ENCODE measurements at places on chromosomes 2 and 18.

GRCh38 chr2:176149481-176149938 lies 1.8 kb upstream of the HOXD4 start:
- no peak for DNase-seq

DNA sequence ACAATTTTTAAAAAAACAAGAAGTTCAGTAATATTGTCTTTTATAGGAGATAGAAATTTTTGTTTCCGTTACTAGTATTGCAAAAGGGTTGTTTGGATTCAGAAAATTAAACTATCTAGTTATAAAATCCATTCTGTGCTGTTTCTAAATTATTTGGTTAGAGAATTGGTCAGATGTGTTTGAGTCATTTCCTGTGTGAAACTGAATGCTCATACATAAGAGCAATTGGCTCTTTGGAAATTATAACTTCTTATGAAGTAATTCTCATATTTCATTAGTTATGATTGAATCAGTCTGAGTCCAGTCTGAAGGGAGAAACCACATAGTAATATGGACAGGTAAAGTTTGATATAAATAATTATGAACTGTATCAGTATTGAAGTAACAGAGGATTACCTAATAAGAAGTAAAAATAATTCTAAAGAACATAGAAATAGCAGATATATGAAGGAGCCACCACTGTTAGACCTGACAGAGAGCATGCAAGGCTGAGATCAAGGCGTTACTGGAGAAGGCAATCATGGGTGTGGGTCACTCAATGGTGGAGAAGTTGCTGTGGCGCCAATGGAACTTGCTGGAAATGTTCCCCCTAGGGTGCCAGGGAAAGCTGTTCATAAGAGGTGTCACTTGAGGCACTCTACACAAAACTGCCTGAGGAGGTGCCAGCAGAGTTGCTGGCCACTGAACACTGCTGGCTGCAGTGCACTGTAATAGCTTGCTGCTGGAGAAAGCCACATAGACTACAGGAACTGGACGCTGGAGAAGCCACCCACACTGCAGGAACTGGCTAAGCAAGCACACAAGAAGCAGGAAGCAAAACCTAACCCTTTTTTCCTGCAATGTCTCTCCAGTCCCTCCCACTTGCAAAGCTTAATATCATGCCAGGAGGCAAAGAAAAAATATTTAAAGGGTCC lies 18.0 kb upstream of the FAP start:
- DNase-seq, result peak; percentile 67

GRCh38 chr2:208984376-208985090 lies 439.3 kb upstream of the MAP2 start:
- DNase-seq, result no peak

GRCh38 chr2:204140246-204140645 lies 203.7 kb downstream of the ICOS start:
- no peak for DNase-seq

DNA sequence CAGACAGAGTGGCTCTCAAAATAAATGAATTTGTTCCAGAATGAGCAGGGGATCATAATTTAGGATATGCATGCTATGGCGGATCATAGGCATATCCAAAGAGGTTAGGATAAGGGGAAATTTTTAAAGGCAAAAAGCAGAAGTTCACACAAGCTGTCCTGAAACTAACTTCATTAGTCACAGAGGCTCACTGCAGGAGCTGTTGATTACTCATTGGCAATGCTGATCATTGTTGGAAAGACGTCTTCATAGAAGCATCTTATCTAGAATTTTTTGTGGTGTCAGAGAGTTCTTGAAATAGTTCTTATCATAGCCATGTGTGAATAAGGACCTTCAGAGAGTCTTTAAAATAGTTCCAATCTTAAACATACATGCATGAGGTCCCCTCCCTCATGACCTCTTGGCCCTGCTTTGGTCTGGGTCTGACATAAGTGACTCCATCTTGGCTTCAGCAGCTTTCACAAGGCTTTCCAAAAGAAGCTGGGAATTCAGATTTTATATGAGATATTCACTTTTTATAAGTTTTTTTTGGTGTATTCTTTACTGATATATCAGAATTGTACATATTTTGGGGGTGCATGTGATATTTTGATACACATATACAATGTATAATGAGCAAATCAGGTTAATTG lies 7.5 kb upstream of the CCDC195 start:
- DNase-seq, result no peak

GRCh38 chr18:32280188-32280783 lies 90.4 kb downstream of the MEP1B start:
- no peak for DNase-seq

GRCh38 chr2:211944572-211944971 lies 594.0 kb downstream of the ERBB4 start:
- no peak for DNase-seq
